ENCODE measurements at places on chromosomes 3 and 15.

- no peak for DNase-seq
Observed at GRCh38 chr3:16455001-16455400, 58.5 kb downstream of the RFTN1 start.

GRCh38 chr3:24704496-24704895 lies 209.8 kb upstream of the THRB start:
- DNase-seq: no peak

DNA sequence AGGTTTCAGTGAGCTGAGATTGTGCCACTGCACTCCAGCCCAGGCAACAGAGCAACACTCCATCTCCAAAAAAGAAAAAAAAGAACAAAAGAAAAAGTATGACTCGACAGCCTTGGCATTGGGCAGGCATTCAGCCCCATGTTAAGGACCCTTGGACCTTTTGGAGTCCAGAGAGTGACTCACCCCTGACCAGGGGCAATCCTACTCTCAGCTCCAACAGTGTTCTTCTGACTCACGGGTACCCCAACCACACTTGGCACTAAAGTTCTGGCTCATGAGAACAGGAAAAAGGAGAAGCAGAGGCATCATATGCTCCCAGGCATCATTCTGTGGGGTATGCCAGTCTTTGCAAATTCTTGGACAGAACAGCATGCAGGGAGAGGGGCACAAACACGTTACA lies 252.4 kb upstream of the HES1 start:
- no peak for DNase-seq

- DNase-seq: no peak
Observed at GRCh38 chr3:187987924-187988323, 166.0 kb upstream of the LPP start.

DNA sequence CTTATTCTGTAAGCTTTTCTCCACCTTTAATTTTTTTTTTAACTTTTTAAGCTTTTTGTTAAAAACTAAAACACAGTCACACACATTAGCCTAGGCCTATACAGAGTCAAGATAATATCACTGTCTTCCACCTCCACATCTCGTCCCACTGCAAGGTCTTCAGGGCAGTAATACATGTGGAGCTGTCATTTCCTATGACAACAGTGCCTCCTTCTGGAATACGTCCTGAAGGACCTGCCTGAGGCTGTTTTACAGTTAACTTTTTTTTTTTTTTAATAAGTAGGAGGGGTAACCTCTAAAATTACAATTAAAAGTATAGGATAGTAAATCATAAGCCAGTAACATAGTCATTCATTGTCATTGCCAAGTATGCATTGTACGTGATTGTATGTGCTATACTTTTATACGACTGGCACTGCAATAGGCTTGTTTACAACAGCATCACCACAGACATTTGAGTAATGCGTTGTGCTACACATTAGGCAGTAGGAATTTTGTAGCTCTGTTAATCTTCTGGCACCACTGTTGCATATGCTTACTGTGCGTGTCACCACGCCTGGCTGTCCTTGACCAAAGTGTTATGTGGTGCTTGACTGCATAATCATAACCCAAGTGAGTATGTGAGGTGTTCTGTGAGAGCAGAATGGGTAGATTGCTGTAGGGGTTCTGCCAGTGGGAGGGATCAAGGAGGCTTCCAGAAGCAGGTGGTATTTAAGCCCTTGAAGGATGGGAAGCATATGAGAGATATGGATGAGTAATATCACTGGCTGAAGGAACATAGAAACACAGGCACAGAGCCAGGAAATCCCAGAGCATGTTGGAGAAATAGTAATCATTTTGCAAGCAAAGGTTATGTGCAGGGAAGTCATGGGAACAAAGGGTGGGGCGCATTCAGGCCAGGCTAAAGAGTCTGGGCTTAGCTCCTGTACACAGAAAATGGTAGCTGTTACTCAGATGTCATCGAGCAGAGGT lies 18.3 kb downstream of the FBXO22 start:
- no peak for DNase-seq

- DNase-seq: no peak
Observed at GRCh38 chr3:45984331-45985312, 11.0 kb downstream of the FYCO1 start.

DNA sequence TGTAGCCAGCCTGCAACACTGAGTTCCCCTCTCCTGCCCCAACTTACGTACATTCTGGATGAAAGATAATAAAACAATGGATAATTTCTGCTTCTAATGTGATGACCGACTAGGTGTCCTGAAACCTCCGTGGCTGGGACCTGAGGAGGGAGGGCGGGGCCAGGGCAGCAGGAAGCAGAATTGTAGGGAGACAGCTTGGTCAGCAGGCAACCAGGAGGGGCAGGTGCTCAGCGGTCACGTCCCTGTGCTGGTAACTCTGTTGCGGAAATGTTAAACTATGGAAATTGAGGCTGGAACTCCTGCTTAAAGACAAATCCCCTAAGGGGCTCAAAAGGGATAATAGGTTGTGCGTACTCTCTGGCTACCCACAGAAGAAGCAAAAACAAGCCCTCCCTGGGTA lies 30.4 kb downstream of the SLC6A20 start:
- no peak for DNase-seq

DNA sequence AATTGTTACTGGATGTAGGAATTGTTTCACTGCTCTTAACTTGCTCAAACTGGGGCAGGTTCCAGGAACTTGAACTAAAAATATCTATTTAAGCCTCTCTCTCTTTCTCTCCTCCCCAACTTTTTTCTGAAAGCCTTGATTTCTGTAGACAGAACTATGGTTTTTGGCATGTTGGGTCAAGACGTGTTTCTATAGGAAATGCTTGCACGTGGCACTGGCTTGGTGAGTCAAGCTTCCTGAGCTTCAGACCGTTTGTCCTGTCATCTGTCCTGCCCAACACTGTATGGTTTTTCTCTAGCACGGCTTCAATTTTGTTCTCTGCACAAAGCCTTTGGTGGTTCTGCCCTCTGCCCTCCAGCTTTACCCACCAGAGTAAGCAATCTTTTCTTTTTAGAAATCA lies 13.5 kb downstream of the EAF1 start:
- DNase-seq: no peak

- no peak for DNase-seq
Observed at GRCh38 chr3:69378112-69378802, 7.6 kb downstream of the FRMD4B start.

DNA sequence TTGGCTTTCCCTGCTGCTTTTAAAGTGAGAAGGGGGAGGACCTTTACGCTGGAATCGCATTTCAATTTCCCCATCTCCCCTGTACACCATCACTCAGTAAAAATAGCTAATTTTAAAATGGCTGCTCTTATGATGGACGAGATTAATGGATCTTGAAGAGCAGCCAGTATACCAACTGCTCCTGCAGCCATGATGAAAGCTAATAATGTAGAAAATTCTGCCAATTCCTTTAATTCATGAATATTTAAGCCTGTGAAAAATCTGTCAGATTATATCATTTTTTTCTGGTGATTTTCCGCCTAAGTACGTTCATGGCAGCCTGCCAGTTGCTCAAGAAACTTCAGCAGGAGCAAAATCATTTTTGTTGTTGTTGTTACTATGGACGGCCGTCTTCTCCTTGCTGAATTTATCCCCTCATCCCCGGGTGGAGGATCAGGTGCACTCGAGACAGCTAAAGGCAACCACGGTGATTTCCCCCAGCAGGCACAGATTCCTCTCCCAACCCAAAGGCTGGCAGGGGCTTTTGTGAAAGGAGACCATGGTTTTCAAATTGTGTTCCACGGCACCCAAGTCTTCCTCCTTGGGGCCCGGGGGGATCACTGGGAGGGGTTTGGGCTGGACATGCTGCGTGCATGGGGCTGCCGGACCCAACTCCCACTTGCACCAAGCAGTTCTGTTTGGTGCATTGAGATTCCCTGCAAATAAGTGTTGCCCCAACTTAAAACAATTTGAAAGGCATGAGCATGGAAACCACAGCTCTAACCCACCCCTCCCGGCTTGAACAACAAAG lies 289.6 kb downstream of the UACA start:
- DNase-seq: no peak
